ENCODE measurements at places on chromosomes 16 and 17.

GRCh38 chr17:46147296-46147695 is 45.9 kb downstream of the KANSL1 start:
- DNase-seq: no peak

DNA sequence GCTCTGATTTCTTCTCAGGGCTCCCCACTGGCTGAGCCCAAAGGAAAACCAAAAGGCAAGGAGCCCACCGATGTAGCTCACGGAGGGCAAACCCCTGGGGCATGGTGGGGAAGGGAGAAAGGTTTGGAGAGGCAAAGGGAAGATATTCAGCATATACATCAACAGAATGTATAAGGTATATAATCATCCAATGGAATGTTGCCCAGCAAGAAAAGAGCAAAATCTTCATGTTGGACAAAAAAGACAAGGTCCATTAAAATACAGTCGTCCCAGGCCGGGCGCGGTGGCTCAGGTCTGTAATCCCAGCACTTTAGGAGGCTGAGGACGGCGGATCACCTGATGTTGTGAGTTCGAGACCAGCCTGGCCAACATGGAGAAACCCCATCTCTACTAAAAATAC is 1.6 kb downstream of the CPPED1 start:
- no peak for DNase-seq

GRCh38 chr16:87114832-87115231 is 202.4 kb downstream of the C16orf95 start:
- DNase-seq: no peak

- DNase-seq: no peak
Measured at GRCh38 chr16:58367252-58367651, 25.0 kb upstream of the GINS3 start.

DNA sequence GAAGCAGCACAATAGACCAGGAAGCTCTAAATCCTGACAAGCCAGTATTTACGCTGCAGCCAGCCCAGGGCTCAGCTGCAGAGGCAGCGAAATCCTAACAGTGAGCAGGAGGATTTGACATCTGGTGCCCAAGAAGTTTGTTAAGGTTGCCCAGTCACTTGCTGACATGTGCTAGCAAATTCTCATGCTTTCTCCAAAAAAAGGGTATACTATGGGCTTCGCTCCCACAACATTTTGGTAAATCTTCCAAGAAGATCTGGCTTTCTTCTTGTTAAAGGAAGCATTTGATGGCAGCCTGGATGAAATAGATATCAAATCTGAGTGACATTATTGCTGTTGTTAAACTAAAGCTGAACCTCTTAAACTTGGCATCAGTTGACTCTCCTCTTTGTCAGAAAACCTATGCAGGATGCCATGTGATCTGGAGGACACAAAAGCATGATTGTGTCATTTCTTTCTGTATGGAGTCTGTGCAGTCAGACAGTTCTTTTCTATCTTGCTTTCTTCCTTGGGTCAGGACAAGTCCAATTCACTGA is 949.7 kb upstream of the RBFOX1 start:
- no peak for DNase-seq

DNA sequence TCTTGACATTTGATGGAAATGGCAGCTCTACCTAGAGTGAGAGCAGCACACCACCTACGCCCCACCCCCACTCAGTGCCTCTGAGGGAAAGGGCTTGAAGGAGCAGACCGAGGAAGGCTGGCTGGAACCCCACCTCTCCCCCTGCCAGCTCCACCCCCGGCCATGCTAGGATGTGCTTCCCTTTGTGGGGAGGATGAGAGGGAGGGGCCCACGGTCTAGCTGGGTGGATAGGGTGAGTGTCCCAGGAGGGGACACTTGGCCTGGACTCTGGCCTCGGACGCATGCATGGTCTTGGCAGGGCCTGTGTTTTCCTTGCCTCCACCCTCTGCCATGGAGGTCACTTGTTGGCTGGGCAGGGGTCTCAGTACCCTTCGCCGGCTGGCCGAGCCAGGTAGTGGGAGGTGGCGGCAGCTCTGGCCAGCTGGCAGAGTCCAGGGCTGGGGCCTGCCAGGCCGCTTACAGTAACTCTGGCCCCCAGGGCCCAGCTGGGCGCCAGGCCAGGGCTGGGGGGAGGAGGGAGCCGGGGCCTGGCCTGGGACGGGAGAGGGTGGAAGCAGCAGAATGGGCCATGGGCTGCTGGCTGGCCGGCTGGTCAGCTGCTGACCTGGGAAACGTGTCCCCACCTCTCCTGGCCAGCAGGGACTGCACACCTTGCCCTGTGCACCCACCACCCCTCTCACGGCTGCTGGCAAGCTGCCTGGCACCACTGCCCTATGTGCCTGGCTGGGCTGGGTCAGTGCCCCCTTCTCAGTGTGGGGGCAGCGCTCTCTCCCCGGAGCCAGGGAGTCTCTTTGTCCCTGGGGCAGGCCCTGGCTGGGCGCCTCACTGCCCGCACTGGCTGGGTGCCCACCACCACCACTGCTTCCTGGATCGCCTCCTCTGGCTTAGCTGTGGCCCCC is 23.0 kb downstream of the RARA start:
- peak; percentile 10 for DNase-seq

DNA sequence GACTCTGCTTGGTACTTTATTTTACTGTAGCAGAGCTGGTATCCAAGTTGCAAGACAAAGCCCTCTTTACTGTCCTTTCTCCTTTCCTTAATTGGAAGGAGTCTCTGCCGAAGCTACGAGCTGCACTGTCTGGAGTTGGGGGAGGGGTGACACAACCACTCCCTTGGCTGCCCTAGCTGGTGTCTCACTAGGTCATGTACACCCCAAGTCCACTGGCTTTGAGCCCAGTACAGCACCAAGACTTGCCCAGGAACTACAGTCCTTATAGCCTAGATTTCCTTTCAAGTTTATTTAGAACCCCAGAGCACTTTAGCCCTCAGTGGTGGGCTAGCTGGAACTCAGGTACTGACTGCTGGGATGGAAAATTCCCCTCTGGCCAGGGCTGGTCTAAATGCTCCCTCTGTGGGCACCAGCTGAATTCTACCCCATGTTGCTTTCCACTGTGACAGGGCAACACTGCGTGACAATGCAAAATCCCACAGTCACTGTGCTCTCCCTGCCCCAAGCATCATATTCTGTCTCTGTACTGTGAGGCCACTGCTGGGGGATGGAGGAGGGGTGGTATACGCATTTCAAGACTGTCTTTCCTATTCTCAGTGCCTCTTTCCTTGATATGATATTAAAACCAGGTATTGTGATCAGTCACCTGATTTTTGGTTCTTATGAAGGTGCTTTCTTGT is 18.4 kb downstream of the EFCAB5 start:
- DNase-seq: no peak

- DNase-seq: no peak
Measured at GRCh38 chr16:72270531-72270930, 98.6 kb upstream of the PMFBP1 start.

- no peak for DNase-seq
Measured at GRCh38 chr17:60554377-60554788, 28.3 kb upstream of the APPBP2 start.

DNA sequence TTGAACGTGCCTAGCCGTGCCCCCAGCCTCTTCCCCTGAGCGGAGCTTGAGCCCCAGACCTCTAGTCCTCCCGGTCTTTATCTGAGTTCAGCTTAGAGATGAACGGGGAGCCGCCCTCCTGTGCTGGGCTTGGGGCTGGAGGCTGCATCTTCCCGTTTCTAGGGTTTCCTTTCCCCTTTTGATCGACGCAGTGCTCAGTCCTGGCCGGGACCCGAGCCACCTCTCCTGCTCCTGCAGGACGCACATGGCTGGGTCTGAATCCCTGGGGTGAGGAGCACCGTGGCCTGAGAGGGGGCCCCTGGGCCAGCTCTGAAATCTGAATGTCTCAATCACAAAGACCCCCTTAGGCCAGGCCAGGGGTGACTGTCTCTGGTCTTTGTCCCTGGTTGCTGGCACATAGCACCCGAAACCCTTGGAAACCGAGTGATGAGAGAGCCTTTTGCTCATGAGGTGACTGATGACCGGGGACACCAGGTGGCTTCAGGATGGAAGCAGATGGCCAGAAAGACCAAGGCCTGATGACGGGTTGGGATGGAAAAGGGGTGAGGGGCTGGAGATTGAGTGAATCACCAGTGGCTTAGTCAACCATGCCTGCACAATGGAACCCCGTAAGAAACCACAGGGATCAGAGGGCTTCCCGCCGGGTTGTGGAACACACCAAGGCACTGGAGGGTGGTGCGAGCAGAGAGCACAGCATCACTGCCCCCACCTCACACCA is 724 bp downstream of the GAA start:
- no peak for DNase-seq

DNA sequence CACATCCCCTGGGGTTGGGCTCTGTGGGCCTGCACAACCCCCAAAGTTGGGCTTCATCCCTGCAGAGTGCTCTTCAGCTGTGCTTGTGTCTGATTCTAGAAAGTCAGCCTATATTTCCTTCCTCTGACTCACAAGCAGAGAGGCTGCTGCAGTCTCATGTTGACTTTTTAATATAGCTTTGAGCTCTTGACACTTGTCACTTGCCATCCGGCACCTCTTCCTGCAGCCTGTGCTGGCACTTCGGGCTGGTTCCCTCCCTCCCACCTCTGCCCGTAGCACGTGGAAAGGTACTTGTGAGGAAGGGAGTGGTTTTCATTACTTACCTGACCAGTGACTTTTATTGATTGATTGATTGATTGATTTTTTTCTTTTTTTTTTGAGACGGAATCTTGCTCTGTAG is 19.0 kb upstream of the JPT2 start:
- DNase-seq: no peak

DNA sequence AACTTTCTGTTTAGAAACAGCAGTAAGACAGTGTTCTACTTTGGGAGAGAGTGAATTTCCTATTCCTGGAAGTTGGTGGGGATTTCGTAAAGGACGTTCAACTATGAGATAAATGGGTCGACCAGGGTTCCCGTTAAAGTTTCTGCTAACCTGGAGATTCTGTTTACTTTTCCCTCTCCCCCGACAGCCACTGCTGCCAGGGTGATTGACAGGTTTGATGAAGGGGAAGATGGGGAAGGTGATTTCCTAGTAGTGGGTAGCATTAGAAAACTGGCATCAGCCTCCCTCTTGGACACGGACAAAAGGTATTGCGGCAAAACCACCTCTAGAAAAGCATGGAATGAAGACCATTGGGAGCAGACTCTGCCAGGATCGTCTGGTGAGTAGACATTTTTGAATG is 1.3 kb downstream of the AATF start:
- no peak for DNase-seq

GRCh38 chr17:16464303-16465051 is 27.5 kb downstream of the LRRC75A start:
- DNase-seq: no peak

GRCh38 chr17:50353600-50354195 is 7.8 kb downstream of the XYLT2 start:
- DNase-seq: no peak

DNA sequence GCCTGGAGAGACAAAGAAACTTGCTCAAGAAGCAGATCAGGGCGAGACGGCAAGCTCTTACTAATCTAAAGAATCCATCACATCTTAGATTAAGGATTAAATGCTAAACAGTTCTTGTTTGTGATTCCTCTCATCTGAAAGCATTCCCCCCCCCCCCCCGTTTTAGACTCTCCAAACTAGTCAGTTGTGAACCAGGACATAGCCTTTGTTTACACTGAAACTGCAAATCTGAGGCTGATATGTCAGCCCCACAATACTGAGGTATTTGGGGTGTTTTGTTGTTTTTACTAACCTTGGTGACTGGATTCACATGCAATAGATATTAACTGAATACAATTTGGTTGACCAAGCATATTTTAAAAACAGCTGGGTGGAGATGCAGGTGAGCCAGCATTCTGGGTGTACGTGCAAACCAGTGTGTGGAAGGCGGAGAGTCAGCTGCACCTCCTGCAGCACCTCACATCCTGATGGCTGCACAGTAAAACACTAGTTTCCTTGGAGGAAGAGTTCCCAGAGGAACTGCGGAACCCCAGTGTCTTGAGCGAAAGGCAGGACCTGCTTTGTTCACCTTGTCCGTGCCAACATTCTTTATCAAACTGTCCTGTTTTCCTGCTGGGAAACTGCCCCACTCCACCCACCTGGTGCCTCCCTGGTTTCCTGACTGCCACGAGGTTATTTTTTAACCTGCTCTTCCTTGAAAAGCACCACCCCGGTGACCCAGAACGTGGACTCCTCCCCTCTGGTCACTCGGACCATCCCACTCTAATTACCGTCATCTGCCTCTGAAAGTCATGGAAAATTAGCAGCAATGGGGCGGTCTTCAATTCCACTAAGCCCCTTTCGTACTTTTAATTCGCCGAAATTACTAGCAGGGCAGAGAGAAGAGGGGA is 1.2 kb upstream of the YPEL2 start:
- no peak for DNase-seq

- DNase-seq: no peak
Measured at GRCh38 chr17:44749076-44749979, 9.5 kb upstream of the ADAM11 start.

DNA sequence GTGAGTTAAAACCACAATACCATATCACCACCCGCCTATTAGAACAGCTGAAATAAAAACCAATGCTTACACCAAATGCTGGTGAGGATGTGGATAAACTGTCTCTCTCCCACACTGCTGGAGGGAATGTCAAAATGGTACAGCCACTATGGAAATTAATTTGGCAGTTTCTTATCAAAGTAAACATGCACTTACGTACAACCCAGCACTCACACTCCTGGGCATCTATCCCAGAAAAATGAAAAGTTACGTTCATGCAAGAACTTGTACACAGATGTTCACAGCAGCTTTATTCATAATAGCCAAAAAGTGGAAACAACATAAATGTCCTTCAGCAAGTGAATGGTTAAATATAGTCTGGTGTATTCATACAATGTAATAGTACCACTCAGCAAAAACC is 173.2 kb upstream of the MYOCD start:
- DNase-seq: no peak

GRCh38 chr17:37671824-37672547 is 28.7 kb upstream of the DDX52 start:
- no peak for DNase-seq
